Esophagus squamous epithelium (tissue), 5 donors: ENCODE measurements at places on chromosomes 16 and 17.

DNA sequence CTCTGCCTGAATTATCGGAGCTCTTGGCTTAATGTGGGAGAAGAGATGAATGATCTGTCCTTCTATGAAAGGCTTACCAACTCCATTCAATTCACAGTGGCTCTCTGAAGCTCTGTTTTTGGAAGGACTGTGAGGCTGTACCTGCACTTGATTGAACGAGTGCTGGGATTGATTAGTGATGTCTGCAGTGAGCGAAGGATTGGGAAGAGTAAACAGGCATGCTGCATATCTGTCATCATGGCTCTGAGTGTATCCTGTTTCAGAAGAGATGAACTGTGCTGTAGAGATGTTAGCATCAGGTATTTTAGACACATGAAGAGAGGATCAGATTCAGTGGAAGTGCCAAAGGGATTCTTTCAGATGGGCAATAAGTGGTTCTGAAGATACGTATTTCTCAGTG lies 564.0 kb downstream of the MAF start:
- DNase-seq = no peak

DNA sequence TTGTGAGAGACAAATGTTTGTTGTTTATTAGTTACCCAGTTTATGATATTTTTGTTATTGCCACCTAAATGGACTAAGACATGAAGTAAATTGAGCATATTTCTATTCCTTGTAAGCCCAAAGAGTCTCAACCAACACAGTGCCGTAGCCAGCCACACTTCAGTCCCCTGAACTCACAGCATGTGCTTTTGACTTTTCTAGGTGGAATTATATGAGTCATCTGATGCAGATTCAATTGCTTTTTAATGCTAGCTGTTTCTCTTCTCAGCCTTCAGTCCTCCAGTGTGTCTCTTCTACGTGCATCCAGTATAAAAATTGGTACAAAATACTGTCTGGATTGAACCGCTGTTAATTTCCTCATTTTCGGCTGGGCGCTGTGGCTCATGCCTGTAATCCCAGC lies 39.0 kb downstream of the IQCK start:
- no peak for DNase-seq

GRCh38 chr16:71675380-71675779 lies 49.1 kb downstream of the PHLPP2 start:
- no peak for DNase-seq

GRCh38 chr17:58677194-58677880 lies 14.5 kb downstream of the TEX14 start:
- no peak for DNase-seq
